ENCODE measurements at places on chromosomes 3 and 15.

- DNase-seq = no peak
These were observed 120.8 kb upstream of the PHLDB2 start for GRCh38 chr3:111738238-111738637.

- DNase-seq = no peak
These were observed 165.1 kb downstream of the APBA2 start for GRCh38 chr15:29050870-29051269.

DNA sequence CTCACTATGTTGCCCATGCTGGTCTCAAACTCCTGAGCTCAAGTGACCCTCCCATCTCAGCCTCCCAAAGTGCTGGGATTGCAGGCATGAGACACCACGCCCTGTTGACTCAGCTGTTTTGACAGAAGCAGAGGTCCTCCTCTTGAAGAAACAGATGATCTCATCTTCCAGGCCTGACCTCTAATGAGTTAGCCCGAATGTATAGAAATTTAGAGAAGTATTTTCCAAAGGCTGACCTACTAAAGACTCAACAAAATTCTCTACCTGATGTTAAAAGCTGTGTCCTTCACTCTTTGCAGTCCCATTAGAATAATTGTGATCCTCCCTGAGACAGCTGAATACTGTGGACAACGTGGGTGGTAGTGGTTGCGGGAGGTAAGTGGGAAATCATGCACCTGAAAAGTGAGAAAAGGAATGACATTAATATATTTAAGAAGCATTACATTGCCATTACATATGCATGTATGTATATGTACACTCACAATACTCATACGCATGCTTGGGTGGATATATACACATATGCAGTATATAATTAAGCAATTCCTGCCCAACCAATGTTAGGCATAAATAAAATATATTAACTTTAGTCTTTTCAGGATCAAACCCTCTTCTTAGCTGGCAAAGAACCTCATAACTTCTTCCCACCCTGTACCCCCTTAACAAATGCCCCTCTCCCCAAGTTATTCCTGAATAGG, 204.6 kb upstream of the NR2F2 start:
- DNase-seq = no peak

DNA sequence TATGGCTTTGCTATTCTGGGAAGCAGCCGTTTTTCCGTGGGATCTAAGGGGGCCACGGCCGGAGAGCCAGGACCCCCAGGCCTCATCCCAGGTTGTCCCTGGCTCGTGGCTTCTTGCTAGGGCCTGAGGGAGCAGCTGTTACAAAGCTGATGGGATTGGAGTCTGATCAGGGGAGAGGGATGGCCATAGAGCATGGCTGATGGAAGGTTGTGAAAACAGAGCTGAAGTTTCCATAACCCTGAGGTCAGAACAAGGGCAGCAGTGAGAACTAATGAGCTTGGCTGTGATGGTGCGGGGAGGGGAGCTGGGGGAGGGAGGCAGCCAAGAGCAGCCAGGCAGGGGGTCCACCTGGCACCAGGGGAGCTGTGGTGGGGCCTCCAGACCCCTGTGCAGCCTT, 63.0 kb downstream of the LINGO1 start:
- no peak for DNase-seq

DNA sequence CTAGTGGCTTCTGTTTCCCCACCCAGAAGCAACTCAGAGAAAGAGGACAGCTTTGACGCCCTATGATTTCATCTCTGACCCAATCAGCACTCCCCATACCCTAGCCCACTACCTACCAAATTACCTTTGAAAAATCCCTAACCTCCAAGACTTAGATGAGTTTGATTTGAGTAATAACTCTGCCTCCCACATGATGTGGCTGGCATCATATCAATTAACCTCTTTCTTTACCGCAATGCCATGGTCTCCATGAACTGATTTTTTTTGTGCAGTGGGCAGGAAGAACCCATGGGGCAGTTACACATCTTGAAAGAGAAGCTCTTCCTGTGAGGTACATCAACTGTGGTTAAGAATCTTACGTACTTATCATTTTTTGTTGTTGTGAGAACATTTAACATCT, 25.5 kb upstream of the APOD start:
- DNase-seq = no peak

- DNase-seq = no peak
These were observed 579.8 kb upstream of the CCDC54 start for GRCh38 chr3:106797461-106797860.

DNA sequence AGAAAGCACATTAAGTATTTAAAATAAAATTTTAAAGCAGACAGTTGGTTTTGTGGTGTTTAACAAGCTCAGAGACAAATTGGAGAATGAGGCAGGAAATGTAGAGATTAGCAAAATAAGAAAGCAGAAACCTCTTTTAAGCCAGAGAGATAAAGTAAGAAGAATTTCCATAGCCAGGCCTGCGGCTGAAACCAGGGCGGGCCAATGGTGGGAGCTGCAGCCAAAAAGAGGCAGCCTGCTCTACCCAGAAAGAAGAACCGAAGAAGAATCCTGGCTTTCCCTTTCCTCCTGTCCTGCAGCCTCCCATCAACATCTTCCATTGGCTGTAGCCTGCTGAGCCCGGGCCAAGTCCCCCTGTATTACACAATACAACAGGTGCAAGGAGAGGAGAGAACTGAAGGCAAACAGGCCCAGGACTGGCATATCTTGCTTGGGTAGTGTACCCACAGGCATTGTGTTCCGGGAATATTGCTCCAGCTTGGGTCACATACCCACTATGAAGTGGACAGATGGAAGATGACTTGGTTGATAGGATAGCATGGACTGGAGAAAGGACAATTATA, 11.5 kb upstream of the TFG start:
- DNase-seq = no peak

DNA sequence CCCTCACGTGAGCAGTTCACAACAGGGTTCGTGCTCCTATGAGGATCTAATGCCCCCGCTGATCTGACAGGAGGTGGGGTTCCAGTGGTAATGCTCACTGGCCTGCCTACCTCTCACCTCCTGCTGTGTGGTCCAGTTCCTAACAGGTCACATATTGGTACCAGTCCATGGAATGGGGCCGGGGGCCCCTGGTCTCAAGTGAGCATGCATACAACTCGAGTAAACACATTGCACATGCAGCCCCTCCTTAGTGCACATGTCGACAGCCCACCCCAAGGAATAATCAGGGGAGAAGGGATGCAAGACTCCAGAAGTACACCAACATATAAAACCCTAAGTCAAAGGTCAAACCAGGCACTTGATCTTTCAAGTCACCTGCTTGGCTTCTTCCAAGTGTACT, 127.0 kb downstream of the TP63 start:
- no peak for DNase-seq

- DNase-seq = no peak
These were observed 108.8 kb upstream of the GPR149 start for GRCh38 chr3:154538566-154539360.

GRCh38 chr3:154615471-154615870, 185.5 kb upstream of the GPR149 start:
- DNase-seq = peak; percentile 29

DNA sequence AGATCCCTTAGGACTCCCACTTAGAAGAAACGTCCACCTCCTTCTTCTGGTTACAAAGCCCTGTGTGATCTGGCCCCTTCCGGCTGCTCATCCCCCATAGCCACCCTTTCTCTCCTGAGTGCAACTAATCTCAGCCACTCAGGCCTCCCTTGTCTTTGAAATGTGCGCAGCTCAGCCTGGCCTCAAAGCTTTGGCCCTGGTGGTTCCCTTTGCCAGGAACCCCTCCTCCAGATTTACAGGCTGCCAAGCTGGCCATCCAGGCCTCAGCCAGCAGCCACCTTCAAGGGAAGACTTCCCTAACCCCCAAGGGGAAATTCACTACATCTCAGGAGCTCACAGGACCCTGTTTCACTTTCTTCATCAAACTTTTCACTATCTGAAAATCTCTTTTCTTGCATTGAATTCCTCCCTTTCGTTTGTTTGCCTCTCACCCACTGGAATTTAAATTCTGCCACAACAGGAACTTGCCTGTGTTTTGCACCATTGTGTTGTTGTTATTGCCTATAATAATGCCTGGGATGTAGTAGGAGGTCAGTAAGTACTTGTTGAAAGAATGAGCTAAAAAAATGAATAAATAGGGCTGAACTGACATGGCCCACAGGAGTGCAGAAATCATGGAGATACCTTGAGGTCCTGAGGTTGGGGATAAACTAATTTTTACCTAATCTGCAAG, 109.5 kb upstream of the PFN2 start:
- no peak for DNase-seq

DNA sequence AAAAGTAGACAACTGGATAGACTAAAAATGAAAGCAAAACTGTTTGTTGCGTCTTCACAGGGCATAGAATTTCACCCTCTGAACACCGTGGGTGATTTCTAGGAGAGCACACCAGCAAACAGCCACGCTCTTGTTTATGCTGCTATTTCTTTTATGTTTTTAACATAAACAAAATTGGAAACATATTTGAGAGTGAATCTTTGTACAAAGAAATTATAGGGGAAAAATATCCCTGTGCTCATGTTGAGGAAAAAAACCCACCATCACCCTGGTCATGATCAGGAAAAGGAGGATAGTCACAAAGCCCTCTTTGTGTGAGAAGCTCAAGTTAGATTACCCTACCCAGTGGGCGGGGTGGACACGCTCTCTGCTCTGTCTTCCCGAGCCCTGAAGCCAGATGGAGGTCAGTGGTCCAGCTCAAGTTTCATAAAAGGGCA, 313.3 kb downstream of the SATB1 start:
- peak; percentile 35 for DNase-seq

Data from femur (tissue), 1 donor.